ENCODE measurements at places on chromosomes 1 and 21.
A peak's percentile ranks its signal among the peaks of the same experiment; 100 is the strongest.

DNA sequence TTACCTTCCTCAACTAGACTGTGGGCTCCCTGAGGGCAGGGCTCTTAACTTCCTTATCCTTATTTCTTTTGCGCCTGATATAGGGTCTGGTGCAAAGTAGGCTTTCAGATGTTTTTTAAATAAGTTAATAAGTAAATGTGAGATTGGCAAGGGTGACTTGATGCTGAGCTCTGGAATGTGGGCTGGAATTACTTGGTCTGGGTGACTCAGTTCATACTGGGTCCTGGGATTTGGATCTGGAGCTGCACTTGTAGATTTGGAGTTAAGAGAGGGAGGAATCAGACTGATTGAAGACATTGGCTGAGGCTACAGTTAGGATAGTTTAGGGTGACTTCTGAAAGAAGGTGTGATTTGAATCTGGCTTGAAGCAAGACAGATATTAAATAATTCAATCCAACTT lies 190.9 kb downstream of the GIPC2 start:
- peak; percentile 7 for DNase-seq

DNA sequence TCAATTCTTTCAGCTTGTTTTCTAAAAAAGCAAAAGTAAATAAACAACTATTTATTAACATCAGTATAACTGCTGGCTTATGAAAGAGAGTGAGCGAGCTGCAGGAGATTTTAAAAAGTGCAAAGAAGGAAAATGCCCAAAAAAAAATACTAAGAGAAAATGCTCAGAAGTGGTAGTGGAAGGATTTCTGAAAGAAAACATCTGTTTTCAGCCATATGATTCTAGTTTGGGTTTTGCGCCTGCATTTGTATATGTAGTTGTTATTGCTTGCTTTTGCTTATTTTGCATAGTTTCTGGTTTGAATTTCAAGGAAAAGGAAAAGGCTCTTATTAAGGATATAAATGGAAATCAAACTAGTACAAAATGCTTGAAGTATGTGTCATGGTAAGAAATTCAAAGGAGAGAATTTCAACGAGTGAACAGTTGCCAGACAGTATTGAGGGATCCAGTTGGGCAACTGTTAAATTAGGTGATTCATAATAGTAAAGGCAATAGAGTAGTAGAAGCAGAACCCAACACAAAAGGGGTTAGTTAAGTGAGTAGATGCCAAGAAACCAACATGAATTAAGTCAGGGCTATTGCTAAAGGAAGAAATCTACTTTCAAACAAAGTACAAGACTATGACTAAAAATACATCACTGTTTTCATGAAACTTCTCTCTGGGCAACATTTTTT lies 1.2 kb downstream of the GBP5 start:
- DNase-seq: no peak

DNA sequence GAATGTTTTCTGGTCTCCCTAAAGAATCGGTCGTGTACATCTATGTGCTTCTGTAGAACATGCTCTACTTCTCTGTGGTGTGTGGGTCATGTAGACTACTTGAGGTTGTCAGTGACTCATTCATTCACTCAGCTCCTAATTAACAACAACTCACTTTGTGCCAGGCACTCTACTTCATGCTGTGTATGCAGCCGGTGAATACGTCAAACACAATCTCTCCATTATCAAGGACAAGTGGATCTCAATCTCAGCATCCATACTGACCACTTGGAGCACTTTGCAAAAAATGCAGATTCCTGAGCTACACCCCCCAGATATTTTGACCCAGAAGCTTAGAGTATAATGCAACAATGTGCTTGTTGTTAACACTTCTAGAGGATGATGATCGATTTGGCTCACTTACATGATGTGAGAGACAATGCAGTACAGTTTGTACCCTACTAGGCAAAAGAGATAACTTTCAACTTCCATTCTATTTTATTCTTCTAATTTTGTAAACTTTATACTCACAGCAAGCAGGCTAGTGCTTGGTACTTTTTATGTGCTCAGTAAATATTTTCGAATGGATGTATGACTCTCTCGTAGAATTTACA lies 508.6 kb upstream of the ADAMTS5 start:
- DNase-seq: peak; percentile 29

DNA sequence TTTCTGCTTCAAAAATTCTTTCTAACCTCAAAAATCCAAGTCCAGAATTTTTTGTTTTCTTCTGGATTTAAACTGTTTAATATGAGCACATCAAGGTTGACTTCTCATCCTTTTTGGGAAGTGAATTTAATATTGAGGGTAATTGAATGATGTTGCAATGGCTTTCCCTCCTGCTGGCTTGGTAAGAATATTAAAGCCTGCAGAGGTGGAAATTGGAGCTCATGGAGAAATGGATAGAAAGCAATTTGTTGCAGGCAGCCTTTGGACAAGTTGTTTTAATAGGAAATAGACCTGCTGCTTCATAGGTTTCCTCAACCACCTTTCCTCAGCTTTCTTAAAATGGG lies 124.7 kb downstream of the SYT2 start:
- no peak for DNase-seq

- DNase-seq: no peak
These were observed 12.9 kb upstream of the CEP85 start for GRCh38 chr1:26221094-26221493.

DNA sequence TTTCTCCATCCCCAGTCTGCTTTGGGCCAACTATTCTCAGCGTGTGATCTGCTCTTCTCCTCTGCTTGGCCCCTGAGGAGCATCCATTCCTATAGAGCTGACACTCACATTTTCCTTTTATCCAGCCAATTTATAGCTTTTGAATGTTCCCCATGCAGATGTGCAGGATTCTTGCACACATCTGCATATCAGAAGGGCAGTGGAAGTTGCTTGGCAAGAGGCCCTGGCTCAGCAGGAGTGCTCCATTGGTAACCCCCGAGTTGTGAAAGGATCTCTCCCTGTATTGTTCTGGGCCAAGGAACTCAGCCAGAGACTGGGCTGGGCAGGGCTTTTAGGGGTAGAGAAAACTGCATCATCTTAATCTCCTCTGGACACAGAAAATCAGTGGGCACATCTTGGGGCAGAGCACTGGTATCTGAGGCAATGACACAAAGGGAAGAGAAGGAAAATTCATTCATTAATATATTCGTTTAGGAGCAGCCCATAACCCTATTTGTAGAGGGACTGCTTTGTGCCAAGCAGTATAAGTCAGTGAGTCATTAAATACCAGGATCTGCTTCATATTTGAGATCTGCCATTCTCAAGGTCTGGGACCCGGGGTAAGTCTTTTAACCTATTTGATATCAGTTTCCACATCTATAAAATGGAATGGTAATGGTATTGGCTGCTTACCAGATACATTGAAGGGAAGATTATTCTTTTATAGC lies 31.0 kb upstream of the BEND5 start:
- DNase-seq: no peak

DNA sequence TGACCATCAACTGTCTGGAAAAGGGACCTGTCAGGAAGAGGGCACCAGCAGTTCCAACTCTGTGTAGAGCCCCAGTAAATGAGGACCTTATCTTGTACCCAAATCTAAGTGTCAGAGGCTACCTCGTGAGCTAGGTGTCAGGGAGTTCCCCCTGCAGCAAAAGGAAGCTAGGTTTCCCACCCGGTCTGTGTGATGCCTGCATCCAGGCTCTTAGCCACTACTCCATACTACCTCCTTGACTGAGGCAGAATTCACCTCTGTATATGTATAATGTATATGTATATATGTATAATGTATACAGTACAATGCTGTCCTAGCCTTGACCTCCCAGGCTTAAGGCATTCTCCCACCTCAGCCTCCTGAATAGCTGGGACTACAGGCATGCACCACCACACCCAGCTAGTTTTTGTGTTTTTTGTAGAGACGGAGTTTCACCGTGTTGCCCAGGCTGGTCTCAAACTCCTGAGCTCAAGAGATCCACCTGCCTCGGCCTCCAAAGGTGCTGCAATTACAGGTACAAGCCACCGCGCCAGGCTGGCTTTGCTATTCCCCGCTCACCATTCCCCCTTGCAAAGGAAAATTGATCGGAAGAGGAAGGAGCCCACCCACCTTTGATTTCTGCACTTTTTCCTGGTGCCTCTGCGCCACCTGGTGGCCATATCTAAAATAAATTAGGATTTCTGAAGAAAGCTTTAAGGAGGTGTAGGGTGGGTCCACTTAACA lies 15.7 kb upstream of the LUZP1 start:
- DNase-seq: peak; percentile 80

DNA sequence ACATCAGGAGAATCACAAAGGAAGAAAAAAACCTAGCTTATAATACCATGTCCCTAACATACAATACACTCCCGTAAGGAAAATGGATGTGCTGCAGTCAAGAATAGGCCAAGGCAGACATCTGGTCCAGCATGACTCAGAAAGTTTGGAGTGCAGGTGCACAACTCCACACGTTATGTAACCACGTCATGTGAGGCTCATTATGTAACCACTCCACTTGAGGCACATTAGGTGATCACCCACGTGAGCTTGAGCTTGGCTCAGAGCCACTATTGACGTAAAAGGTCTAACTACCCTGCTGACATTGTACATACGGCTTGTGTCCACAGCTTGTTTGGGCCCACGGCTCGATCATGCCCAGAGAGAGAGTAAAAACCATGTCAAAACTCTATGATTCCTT lies 99.8 kb upstream of the C1orf21 start:
- DNase-seq: no peak

DNA sequence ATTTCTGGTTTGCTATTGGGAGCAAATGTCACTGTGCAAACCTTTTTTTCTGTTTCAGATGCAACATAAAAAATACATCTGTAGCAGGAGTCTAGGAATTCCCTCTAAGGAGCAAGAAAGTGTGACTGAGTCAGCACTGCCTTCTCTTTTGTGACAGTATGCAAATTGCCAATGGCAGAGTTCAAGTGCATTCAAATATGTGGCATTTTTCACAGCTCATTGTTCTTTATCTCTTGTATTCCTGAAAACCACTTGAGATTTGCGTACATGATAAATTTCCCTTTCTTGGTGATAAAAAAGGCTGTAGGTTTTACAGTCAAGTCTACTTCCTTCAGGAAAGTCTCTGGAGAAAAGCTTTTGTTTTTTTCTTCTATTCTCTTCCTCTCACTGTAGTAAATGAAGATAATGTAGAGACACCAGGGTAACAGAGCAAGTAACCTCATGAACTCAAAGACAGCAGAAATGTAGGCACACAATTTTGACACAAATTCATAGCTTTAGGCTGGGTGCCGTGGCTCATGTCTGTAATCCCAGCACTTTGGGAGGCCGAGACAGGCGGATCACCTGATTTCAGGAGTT lies 129.7 kb upstream of the L1TD1 start:
- DNase-seq: peak; percentile 89

DNA sequence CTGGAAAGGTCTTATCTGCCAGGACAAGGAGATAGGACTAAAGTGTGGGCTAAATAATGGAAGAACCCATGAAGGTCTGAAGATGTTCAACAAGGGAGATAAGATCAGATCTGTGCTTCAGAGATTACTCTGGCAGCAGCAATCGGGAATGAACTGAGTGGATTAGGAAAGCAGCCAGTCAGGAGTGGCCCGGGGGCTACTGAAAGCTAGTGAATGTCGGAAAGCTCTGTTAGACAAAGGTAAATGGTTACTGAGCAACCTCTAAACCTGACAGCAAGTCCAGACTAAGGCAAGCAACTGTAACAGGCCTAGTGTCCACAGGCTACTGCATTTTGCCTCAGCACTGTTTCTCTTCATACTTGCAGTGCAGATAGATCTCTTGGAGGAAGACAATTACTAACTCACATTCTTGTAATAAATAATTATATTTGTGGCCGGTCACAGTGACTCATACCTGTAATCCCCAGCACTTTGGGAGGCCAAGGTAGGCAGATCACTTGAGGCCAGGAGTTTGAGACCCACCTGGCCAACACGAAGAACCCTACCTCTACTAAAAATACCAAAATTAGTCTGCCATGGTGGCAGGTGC lies 12.5 kb downstream of the IQGAP3 start:
- DNase-seq: peak; percentile 82

DNA sequence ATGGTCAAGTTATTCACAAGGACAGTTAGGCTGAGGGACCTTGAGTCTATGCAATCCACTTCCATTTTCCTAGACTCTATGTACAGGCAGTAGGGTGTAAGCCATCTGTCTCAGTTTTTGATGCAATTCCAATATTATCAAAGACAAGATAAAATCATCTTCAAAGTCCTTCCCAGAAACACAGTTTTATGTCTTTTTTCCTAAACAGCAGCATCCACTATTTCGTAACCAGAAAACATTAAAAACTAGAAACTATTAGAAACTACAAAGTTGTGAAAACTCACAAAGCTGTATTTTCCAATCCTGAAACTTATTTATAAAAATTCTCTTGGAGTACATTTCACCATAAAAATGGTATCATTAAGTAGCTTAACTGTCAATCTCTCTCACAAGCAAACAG lies 93.8 kb downstream of the EPS15 start:
- no peak for DNase-seq

DNA sequence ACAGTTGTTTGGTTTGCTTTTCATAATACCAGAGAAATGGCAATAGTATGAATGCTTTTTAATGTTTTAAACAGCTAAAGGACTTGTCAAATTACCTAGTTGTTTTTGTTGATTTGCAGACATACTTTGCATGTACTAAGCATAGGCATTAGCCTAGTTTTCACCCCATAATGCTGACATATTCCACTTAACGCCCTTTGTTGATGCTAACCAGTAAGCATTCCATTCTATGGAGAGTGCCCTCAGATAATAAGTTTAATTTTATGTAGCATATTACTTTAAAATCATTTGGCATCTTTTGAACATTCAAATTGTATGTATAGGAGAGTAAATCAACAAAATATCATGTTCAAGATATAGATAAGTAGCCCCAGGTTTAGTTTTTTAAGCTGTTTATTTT lies 32.5 kb downstream of the RGS21 start:
- DNase-seq: no peak

GRCh38 chr1:204562075-204562990 lies 46.1 kb downstream of the MDM4 start:
- no peak for DNase-seq

Measured in mesendoderm (in vitro differentiated cells).